Cardiac muscle cell (in vitro differentiated cells and primary cell): ENCODE measurements at places on chromosomes 6 and 20.

- no peak for DNase-seq
These were observed 226.3 kb upstream of the RGS17 start for GRCh38 chr6:153357391-153357790.

DNA sequence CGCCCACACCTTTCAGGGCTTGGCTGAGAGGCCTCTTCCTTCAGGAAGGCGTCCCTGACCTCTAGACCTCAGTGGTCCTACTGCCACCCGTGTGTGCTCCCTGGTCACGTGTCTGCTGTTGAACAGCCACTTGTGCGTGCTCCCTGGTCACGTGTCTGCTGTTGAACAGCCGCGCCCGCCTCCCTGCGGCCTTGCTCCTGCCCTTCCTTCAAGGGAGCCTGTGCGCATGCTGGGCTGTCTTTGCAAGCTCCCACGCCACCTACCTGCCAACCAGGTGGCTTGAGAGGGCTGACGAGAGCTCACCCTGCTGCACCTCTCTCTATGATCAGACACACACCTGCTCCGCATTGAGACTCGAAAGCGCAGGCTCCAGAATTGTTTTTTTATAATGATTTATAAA lies 179.3 kb downstream of the BMP7 start:
- DNase-seq: no peak

- peak; percentile 69 for DNase-seq
These were observed 38.3 kb upstream of the SLC32A1 start for GRCh38 chr20:38685853-38686473.

DNA sequence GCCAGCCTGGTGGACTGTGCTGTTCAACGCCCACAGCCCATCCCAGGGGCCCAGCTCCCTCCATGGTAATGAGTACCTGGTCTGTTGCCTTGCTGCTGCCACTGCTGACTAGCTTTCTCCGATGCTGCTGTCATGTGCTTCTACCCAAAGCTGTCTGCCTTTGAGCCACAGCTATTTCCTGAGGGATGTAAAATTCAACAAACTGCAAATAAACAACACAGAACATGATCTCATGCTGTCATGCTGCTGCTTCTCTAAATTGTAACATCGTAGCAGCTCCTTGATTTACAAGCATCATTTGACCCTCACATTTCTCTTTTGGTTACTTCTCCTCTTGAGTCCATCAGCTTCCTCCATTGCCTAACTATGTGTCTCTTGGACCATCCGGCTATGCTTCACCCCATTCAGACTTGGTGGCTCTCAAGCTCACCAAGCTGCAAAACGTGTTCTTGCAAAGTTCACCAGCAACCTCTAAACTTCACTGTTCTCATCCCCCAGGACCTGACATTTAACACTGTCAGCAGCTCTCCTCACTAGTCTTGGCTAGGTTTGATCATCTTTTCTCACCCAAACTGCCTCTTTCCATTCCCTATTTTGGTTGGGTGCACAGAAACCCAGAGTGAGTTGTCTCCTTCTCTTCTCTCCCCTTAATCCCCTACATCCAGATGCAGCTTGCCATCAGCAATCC lies 54.6 kb downstream of the FYN start:
- no peak for DNase-seq

GRCh38 chr20:23086056-23086566 lies at the start of gene CD93:
Gene CD93 (minus strand): TSS chr20:23086324. CDS start chr20:23086192, 132 bp downstream.
- no peak for DNase-seq

DNA sequence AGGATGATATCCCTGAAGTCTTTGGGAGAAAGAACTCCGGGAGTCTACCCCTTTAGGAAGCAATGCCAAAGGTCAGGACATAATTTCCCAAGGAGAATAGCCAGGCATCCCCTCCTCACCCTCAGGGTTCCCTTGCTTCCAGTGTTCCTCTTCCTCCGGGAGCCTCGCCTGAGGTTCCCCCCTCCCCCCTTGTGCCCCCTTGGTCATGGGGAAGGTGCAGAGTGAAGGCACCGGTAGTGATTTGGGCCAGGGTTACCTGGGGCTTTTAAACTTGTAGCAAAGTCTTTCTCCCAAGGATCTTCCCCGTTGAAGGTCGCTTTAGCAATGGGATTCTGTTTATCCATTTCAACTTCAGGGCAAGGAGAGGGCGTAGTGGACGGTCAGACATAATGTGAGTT lies 1.2 kb downstream of the ISM1 start:
- no peak for DNase-seq

DNA sequence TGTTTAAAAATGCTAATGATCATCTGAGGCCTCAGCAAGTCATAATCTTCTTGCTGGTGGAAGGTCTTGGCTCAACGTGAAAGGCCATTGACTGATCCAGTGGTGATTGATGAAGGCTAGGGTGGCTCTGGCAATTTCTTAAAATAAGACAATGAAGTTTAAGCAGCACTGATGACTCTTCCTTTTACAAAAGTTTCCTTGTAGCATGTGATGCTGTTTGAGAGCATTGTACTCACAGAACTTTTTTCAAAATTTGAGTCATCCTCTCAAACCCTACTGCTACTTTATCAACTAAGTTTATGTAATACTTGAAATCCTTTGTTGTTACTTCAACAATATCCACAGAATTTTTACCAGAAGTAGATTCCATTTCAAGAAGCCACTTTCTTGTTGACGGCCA lies 382.3 kb downstream of the ESR1 start:
- DNase-seq: peak; percentile 22

DNA sequence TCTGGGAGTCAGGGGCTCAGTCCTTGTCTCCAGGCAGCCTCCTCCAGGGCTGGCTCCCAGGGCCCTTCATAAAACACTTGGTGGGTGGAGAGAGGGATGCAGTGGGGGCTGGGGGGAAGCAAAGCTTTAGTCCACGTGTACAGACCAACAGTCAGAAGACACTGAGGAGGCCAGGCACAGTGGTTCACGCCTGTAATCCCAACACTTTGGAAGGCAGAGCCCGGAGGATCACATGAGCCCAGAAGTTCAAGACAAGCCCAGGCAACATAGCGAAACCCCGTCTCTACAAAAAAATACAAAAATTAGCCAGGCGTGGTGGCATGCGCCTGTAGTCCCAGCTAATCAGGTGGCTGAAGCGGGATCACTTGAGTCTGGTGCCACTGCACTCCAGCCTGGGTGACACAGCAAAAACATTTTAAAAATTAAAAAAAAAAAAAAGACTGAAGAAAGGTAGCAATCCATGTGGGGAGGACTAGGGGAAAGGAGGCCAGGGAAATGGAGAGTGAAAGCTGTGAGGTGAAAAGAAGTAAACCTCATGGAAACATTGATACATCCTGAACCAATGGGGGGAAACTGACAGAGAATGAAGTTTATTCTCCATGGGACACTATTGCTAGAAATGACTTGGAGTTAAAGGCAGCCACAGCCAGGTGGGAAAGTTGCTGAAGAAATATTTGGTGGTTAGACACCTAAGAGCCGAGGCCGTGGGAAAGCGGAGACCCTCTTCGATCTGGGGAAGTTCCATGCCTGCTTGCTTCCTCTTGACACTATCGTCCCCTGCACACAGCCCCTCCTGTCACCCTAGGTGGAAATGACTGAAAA lies 35.4 kb downstream of the PIM1 start:
- DNase-seq: no peak

GRCh38 chr6:167996424-167997199 lies 859 bp upstream of the KIF25 start:
- no peak for DNase-seq

GRCh38 chr20:13515291-13515690 lies 123.4 kb downstream of the TASP1 start:
- DNase-seq: no peak

DNA sequence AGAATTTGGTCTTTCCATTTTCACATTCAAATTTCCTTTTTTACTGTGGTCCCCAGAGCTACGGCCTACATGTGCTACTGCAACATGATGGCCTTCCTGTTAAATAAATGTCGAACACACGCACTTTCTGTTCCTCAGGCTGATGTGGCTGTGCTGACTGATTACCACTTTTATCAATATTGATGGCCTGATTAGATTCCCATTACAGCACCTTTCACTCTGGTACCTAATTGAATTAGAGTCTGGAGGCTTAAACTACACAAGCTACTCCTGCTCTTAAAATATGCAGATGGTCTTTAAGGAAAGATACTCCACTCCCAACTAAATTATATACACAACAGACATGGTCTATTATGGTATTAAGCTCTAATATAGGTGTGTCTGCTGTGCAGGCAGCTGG lies 301.6 kb downstream of the FRK start:
- DNase-seq: no peak

DNA sequence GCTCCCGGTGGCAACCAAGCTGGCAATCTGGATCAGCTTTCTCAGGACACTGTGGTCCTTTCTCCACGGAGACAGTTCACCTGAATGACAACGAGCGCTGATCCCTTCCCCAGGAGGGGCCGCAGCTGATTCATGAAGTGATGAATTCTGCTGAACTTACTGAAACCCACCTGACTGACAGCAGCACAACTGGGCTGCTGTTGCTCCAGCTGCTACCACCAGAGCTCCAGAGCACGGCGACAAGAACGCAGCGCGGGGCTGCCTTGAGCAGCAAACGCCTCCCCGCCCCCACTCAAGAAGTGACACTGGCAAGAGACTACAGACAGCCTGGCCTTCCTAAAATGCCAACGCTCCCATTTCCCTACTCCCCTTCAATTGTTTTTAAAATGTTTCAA lies 10.0 kb downstream of the PXDC1 start:
- no peak for DNase-seq

DNA sequence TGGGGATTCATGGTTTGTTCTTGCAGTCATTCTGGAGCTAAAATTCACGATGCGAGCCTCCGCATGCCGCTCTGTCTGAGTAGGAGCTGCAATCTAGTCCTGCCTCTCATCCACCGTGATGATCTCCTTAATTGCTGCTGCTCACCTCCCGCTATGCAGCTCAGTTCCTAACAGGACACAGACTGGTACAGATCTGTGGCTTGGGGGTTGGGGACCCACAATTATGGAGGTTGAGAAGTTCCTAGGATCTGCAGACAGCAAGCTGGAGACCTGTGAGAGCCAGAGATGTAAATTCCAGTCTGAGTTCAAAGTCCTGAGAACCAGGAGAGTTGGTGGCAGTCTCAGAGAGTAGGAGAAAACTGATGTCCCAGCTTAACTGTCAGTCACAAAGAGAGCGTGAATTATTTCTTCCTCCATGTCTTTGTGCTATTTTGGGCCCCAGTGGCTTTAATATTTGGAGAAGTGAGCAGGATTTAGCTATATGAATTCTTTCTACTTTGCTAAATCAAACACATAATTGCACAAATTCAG lies 378.7 kb upstream of the MAN1A1 start:
- DNase-seq: no peak

- no peak for DNase-seq
These were observed 3.5 kb downstream of the TFAP2A start for GRCh38 chr6:10411131-10411970.

- no peak for DNase-seq
These were observed 48.7 kb downstream of the GFRA4 start for GRCh38 chr20:3614466-3614865.

GRCh38 chr6:160035693-160036330 lies 66.9 kb downstream of the IGF2R start:
- no peak for DNase-seq

DNA sequence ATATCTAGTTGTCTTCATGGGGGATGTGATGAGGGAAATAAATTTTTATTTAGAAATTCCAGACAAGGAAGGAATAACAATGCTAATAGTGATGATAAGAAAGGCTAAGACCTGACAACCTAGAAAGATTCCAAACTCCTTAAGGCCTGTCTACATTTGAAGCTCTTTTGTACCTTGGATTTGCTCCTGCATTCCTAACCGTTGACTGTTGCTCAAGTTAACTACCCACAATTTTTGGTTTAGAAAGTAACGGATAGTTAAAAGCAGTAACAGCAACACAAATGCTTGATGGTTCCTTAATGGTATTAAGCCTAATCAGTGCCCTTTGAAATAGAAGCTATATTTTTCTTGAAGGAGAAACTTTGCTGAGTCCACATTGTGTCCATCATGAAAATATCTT lies 52.9 kb downstream of the TRMT11 start:
- peak; percentile 58 for DNase-seq

- DNase-seq: no peak
These were observed 38.8 kb downstream of the SLC22A1 start for GRCh38 chr6:160160450-160160849.

DNA sequence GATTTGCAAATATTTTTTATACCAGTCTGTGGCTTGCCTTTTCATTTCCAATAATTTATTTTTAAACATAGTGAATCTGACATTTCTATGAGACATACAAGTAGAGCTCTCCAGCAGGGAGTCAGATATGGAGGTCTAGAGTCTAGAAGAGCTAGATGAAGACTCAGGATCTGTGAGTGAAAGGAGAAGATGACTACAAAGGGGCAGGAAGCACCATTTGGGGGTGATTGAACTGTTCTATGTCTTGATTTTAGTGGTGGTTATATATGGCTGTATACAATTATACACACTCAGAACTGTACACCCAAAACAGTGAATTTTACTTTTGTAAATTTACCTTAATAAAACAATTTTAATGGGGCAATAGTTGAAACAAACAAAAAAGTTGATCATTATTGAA lies 127.9 kb upstream of the BACH2 start:
- no peak for DNase-seq

GRCh38 chr6:115896538-115897129 lies 164.1 kb downstream of the FRK start:
- DNase-seq: peak; percentile 57

GRCh38 chr6:169224185-169224695 lies 29.4 kb downstream of the THBS2 start:
- DNase-seq: peak; percentile 93

- peak; percentile 1 for DNase-seq
These were observed 328.2 kb downstream of the PHF3 start for GRCh38 chr6:63963769-63964315.
